ENCODE measurements at places on chromosomes 7 and 10.

DNA sequence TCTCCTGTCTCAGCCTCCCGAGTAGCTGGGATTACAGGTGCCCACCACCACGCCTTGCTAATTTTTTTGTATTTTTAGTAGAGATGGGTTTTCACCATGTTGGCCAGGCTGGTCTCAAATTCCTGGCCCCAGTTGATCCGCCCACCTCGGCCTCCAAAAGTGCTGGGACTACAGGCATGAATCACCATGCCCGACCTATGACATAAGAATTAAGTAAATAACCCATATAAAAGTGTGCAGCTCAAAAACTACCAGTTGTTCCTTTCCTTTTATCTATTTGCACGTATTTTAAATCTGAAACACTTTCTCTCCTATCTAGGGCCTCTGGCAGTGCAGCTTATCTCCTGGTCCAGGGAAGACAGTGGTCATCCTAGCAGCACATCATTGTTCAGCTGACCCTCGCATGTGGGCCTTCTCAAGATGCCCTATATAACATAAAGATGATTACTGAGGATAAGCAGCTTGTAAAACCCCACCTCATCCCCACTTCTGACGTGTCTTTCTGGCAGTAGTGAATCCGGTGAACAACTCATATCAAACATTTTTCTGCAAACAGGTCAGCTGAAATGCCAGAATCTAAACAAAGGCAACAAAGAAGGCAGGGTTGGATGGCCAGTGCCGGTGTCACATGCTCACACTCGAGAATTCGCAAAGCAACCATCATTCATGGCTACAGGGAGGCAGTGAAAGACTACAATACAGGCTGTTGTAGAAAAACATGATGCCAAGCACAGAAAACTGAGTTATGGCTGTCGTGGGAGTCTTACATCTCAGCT lies 36.0 kb upstream of the KCNIP2 start:
- no peak for DNase-seq

GRCh38 chr7:144763291-144763690 lies 72.6 kb downstream of the TPK1 start:
- DNase-seq = no peak

DNA sequence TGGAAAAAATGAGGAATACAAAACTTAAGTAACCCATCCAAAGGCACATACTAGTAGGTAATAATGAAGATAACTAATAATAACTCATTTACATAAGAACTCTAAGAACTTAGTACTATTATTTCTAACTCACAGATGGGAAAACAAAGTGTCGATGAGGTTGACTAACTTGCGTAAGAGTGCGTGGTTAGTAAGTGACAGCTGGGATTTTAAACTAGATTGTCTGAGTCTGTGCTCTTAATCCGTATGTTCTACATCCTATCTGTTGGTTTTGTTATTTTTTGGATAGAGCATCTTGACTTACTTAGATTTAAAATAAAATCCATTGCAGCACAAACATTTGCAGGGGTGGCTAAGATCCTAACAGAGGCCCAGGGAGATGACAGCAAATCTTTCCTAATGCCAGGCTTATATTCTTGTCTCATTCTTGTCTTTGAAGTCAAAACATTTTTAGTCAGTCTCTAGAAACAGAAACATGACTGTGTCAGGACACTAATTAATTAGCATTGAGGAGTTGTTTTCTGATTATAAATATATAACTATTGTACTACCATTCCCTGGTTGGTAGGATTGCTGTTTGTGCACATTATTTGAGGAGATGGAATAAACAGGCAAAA lies 11.7 kb downstream of the RPA3 start:
- DNase-seq = no peak

GRCh38 chr10:3924344-3924743 lies 139.3 kb upstream of the KLF6 start:
- no peak for DNase-seq

GRCh38 chr7:142927085-142927745 lies 6.3 kb downstream of the TRPV5 start:
- no peak for DNase-seq

GRCh38 chr7:126700807-126701604 lies 551.7 kb downstream of the GRM8 start:
- no peak for DNase-seq

- no peak for DNase-seq
These were observed 1124.7 kb downstream of the DNAJB9 start for GRCh38 chr7:109694149-109695071.

- no peak for DNase-seq
These were observed 11.7 kb downstream of the ADIRF start for GRCh38 chr10:86979977-86980448.

- DNase-seq = no peak
These were observed 64.0 kb upstream of the PLA2G12B start for GRCh38 chr10:73018632-73019031.

GRCh38 chr10:86661161-86662025 lies 6.9 kb upstream of the LDB3 start:
- DNase-seq = no peak
